Gastrocnemius medialis (tissue), 4 donors: ENCODE measurements at places on chromosomes 11 and 22. TPM values are rescaled to one million over a fixed set of nuclear protein-coding genes. Genes with fewer than 3 reads are reported as not detected.

The RIMBP3C gene
- not detected for total RNA-seq

DNA sequence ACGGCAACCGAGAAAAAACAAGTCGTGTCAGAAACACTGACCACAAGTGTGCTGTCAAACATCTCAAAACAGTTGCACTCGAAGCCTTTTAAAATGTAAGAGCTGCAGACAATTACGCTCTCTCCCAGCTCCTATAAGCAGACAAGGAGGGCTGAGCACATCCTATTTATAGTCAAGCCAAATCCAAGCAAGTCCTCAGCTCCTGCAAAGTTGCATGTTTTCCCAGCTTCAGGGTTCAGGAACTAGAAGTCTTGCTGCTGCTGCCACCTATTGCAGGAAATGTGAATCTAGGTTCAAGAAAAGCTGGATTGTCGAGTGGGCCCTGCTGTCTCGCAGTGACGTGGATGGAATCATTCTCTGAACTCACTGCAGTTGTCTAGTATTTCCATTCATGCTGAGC lies 15.5 kb downstream of the EFCAB6 start:
- H3K27ac ChIP-seq = no peak overlapping the region
- no peaks in the 10 kb centered on the region for H3K27me3 ChIP-seq
- no peaks in the 10 kb centered on the region for H3K36me3 ChIP-seq
- no peaks in the 10 kb centered on the region for H3K4me1 ChIP-seq
- H3K4me3 ChIP-seq = no peak overlapping the region
- no peak for DNase-seq

DNA sequence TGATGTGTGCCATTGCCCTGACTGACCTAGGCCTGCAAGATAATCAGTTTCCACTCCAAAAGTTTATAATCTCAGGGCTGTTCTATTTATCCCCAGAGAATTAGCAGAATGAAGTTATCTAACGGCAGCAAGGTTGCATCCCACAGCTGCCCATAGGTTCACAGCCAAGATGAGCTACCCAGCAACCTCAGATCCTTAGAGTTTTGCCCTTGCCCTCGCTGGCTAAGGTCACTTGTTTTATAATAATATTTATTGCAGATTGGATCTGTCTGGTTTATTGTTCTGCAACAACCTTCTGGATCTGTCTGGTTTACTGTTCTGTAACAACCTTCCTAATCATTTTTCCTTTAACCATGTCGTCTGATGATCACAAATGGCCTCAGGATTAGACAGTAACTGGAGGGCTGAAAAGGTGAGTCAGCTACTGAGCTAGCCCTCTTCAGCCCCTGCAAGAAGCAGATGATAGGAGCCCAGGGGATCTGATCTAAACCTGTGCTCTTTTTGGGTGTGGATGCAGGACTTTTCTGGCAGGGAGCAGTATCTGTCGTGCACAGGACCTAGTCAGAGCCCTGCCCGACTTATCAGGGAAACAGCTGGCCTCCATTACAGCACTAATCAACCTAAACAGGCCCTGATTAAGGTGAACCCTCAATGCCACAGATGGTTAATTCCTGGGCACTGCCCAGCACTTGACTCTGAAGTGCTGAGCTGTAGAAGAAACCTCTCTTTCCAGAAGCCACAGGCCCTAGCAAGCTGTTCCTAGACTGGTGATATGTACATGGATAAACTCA lies 642.9 kb upstream of the KIRREL3 start:
- H3K4me1 ChIP-seq = no peaks in the 10 kb centered on the region
- no peaks in the 10 kb centered on the region for H3K27me3 ChIP-seq

The OR8K5 gene
- total RNA-seq = not detected

The SYVN1 gene
- 24.6 TPM for total RNA-seq

The HTR3B gene
- not detected for total RNA-seq

GRCh38 chr22:46763051-46763705 lies 728 bp downstream of the TBC1D22A start:
- H3K36me3 ChIP-seq = no peaks in the 10 kb centered on the region
- H3K27me3 ChIP-seq = no peaks in the 10 kb centered on the region
- H3K4me3 ChIP-seq = peak overlapping the region; percentile 98

DNA sequence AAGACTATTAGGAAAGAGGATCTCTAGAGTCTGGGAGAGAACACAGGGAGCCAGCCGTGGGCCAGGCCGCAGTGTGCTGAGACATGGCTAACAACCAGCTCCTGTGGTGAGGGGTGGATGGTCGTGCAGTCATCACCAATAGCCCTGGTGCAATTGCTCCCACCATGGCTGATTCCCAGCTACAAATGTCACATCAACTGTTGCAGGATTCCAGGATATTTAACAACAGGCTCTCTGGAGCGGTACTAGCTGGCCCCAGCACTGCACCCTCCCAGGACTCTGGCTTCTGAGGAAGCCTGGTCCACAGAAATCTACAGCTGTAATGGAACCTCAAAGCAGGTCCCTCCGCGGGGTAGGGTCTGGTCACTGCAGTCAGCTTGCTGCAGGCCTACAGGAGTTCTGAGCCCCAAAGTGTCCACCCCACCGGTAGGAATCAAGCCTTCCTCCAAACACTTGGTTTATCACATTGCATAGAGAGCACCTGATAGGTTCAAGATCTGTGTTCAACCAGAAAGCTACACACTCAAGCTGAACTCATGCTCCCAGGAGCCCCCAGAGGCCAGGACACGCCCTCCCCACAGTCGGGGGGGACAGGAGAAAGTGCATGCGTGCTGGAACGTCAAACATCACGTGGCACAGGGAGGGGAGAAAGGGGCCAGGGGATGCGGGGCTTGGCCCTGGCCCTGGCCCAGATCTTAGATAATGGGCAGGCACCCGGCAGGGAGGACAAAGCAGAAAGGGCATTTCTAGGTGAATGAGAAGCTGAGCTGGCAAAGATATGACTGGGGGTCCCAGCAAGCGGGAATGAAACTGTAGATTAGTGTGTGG lies 609.0 kb downstream of the TBC1D22A start:
- no peaks in the 10 kb centered on the region for H3K36me3 ChIP-seq
- H3K27ac ChIP-seq = no peak overlapping the region
- no peaks in the 10 kb centered on the region for H3K4me1 ChIP-seq
- DNase-seq = no peak
- H3K27me3 ChIP-seq = no peaks in the 10 kb centered on the region

GRCh38 chr11:74546752-74547151 lies 45.6 kb upstream of the POLD3 start:
- H3K27me3 ChIP-seq = no peaks in the 10 kb centered on the region
- no peak overlapping the region for H3K27ac ChIP-seq
- H3K36me3 ChIP-seq = no peaks in the 10 kb centered on the region
- no peaks in the 10 kb centered on the region for H3K4me1 ChIP-seq
- no peak overlapping the region for H3K4me3 ChIP-seq
- DNase-seq = no peak

The DNHD1 gene
- total RNA-seq = 4.2 TPM

DNA sequence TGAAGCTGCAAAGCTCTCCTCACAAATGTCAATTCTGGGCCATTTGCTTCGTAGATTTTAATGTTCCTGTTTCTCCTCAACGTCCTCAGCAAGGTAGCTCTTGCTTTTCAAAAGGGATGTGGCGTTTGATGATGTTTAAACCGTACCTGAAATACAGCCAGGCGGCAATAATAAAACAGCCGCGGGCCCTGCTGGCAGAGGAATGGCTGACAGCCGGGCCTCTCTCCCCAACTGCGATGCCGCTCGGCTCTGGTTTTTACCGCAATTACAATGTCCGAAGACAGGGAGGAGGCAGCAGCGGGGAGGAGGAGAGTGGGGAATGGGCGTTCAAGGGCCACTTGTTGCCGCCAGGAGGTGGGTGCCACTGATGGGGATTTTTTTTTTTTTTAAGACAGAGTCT lies 27.5 kb downstream of the MACROD1 start:
- no peaks in the 10 kb centered on the region for H3K27me3 ChIP-seq
- H3K36me3 ChIP-seq = no peaks in the 10 kb centered on the region
- DNase-seq = no peak
- H3K27ac ChIP-seq = no peak overlapping the region

DNA sequence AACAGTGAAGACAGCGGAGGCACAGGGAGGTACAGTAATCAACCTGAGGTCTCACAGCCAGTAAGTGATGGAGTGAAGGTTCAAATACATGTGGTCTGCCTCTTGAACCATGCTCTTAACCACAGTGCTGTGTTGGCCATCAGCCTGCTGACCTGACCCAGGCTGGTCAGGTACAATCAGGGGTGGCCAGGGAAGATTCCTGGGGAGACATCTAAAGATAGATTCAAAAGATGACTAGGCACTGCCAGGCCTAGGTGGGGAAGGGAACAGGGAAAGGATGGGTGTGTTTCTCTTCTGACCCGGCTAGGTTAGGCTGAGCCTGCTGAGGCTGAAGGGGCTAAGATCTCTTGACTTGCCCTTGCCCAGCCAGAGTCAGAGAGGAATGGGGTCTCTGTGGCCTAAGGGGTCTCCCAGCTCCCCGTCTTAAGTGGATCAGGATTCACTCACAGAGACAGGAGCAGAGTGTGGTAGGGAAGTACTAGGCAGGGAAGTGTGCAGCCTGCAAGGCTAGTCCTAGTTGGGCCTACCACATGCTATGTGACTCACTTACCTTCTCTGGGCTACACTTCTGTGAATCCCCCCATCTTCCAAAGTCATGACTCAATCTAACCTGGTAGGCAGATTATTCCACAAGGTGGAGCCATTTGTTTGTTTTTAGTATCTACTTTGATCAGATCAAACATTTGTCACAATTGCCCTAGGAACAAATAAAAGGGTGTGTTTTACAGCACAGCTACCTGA lies 10.4 kb upstream of the SREBF2 start:
- H3K27ac ChIP-seq = no peak overlapping the region
- no peaks in the 10 kb centered on the region for H3K27me3 ChIP-seq
- H3K4me1 ChIP-seq = peaks cover 22% of the 10 kb centered on the region
- no peak overlapping the region for H3K4me3 ChIP-seq
- no peak for DNase-seq

GRCh38 chr11:96054870-96055705 lies 131.2 kb upstream of the MTMR2 start:
- H3K27me3 ChIP-seq = no peaks in the 10 kb centered on the region
- H3K4me1 ChIP-seq = no peaks in the 10 kb centered on the region

DNA sequence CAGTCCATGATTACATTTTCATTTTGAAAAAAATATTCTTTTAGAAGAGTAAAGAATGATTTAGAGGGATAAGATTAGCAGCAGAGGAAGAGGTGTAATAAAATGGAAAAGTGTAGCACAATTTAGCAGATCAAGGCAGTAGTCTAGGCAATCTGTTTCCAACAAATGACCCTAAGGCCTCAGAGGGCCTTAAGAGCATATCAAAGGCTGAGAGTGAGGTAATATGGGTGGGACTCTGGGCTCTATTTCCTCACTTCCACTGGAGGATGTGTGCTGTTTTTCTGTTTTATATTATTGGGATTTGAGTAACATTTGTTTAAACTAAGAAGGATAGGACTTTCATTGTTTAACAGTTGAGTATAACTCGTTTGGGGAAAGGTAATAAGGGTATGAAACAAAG lies 28.8 kb downstream of the CCDC81 start:
- no peaks in the 10 kb centered on the region for H3K36me3 ChIP-seq
- H3K4me1 ChIP-seq = no peaks in the 10 kb centered on the region
- DNase-seq = no peak
- no peak overlapping the region for H3K4me3 ChIP-seq
- H3K27ac ChIP-seq = no peak overlapping the region
- H3K27me3 ChIP-seq = no peaks in the 10 kb centered on the region

The MPST gene
- 148 TPM for total RNA-seq

- H3K27me3 ChIP-seq = no peaks in the 10 kb centered on the region
- H3K27ac ChIP-seq = peak overlapping the region; percentile 73
Measured at GRCh38 chr22:41198027-41198580, 7.0 kb upstream of the L3MBTL2 start.

The ZDHHC24 gene
- 7.2 TPM for total RNA-seq

DNA sequence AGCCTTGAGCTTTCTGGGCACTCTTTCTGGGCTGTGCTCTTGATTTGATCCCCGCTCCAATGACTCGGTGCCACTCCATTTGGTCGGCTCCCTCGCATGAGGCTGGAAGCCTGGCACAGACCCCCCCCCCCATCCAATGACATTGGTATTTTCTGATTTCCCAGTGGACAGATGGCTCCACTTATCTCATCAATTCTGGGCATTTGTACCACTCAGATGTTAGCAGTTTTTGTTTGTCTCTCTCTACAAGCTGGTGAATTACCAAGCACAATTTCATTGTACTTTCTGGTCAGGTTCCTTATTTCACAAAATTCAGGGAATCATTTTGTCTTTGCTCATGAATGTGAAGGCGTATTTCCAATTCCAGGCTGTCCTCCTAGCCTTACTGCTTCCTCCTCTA lies 9.1 kb downstream of the DNAL4 start:
- no peak overlapping the region for H3K27ac ChIP-seq
- no peak for DNase-seq
- no peaks in the 10 kb centered on the region for H3K36me3 ChIP-seq

DNA sequence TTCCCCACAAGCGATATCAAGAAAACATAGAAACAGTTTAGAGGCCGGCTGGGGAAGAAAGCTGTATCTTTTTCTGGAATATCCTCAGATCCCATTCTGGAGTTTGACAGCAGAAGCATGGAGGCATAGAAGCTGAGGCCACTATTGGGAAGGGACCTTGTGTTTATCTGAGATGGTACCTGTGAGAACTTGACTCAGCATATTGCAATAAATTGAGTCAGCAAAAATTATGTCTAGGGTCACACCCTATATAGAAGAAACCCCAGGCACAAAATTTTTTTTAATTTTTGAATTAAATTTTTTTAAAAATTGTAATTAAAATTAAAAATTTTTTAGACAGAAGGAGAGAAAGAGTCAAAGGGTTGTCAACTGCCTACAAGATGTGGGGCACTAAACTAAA lies 178.7 kb downstream of the NTM start:
- no peaks in the 10 kb centered on the region for H3K27me3 ChIP-seq
- H3K4me1 ChIP-seq = no peaks in the 10 kb centered on the region
- no peaks in the 10 kb centered on the region for H3K36me3 ChIP-seq
- no peak overlapping the region for H3K27ac ChIP-seq

GRCh38 chr11:36425561-36426081 lies 84.5 kb downstream of the TRAF6 start:
- no peaks in the 10 kb centered on the region for H3K27me3 ChIP-seq
- no peak for DNase-seq
- H3K27ac ChIP-seq = no peak overlapping the region
- H3K4me1 ChIP-seq = no peaks in the 10 kb centered on the region
- no peaks in the 10 kb centered on the region for H3K36me3 ChIP-seq

- no peak overlapping the region for H3K4me3 ChIP-seq
- H3K27ac ChIP-seq = no peak overlapping the region
- no peaks in the 10 kb centered on the region for H3K36me3 ChIP-seq
- H3K4me1 ChIP-seq = no peaks in the 10 kb centered on the region
Measured at GRCh38 chr11:27934830-27935145, 173.2 kb downstream of the KIF18A start.

The ZP1 gene
- not detected for total RNA-seq

The CEND1 gene
- total RNA-seq = not detected

The MUC5AC gene
- total RNA-seq = not detected

DNA sequence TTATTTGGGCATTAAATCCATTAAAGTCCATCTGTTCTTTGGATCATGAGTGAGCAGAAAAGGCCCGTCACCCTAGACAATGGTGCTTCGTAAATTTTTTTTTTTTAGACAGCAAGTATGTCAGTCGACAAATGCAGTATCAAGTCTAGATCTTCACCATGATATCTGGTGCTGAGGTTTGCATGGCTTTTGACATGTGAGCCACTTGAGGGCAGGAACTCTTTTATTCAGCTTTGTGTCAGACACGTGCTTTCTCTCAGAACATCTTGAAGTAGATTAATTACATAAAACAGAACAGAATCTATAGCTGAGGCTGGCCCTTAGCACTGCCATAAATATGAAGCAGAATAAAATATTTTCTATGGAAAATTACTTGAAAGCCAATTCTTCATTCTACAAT lies 62.9 kb upstream of the CARD18 start:
- H3K27ac ChIP-seq = no peak overlapping the region
- no peak for DNase-seq
- no peak overlapping the region for H3K4me3 ChIP-seq
- H3K36me3 ChIP-seq = no peaks in the 10 kb centered on the region
- no peaks in the 10 kb centered on the region for H3K4me1 ChIP-seq
- no peaks in the 10 kb centered on the region for H3K27me3 ChIP-seq

The INSC gene
- not detected for total RNA-seq
